HuH-7.5 (cell line): ENCODE measurements at places on chromosomes 12 and 14.
A peak's percentile ranks its signal among the peaks of the same experiment; 100 is the strongest.

GRCh38 chr14:84340938-84341337 lies 1189.0 kb upstream of the FLRT2 start:
- DNase-seq, result no peak

DNA sequence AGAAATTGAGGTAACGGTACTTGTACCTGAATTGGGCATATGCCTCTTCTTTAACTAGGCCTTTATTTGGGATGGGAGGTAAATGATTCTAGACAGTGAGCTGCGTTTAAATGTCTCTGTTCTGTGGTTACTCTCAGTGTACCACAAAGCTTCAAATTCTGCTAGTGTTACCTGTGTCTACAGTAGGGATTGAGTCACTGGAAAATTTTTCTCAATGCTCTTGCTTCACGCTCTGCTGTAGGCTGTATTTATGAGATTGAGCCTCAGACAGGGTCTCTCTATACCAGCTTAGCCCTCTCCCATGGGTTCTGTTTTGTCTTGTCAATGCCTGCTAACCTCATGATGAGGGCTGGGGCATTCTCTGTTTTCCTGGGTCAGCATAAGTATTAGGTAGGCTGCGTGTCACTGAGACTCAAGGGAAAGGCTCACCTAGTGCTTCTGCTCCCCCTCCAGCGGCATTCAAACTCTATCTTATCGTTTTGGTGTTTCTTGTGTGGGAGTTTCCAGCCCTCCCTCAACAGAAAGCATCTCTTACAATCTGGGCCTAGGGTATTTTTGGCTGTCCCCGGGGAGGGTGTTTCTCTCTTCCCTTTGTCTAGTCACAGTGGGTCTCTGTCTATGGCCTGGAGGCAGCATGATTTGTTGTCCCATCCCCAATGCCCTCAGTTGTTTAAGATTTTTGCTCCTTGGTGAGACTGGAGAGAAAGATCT lies 285.8 kb downstream of the ADGRD1 start:
- no peak for DNase-seq

DNA sequence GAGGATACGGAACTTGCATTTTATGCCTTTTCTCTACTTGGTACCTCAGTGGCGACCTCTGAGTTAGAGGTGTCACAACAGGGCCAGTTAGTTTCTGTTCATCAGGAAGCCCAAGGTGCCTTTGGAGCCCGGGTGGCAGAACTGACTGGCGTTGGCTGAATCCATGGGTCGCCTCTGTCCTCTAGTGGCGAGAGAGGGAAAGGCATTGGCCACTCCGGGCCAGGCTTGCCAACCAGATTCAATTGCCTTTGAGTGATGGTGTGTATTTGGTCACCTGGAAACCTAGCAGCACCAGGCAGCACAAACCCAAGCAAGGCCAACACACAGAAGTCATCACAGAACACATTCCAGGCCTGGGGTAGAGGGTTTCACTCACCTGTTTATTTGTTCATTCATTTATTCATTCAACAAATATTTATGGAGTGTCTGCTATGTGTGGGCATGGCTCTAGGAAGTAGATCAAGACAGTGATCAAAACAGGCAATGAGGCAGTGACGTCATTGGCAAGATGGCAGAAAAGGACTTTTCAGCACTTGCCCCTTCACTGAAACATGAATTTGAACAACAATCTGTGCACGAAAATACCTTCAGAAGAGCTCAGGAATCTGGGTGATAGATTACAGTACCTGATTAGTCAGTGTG lies 40.5 kb upstream of the KCNA5 start:
- DNase-seq, result peak; percentile 50

DNA sequence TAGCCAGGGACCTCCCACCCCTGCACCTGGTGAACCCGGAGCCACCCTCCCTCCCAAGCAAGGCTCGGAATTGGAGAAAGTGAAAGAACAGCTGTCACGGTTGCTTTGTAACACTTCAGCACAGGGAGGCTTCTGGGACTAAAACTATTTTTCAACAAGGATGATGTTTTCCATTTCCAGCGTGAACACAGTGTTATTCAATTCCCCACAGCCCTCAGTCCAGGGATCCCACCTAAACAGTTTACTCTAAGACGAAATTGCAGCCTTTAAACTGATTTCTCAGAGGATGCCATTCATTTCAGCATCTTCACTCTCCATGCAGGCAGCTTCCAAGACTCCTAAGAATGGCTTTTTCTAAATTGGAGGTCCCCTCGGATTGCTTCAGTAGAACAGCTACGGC lies 229.2 kb downstream of the SLC15A4 start:
- no peak for DNase-seq

- no peak for DNase-seq
Observed at GRCh38 chr14:78737601-78738000, 567.4 kb downstream of the NRXN3 start.

DNA sequence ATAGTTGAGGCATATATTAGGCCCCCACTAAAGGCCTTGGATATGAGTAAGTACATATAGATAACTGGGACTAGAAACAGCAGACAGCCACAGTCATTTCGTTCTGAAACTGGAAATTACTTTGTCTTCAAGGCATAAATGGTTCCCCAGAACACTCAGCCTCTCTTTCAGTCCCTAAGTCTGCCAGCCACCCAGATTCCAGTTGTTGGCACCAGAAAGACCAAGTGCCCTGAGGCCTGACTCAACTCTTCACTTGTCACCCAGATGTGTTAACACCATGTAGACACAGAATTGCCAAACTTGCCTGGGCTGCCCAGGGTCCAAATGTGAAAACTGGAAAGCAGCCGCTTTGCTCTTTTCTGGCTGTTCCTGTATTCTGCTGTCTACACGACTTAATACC lies 3.0 kb upstream of the LGALS3 start:
- DNase-seq, result no peak

- DNase-seq, result no peak
Observed at GRCh38 chr12:113838896-113839295, 127.2 kb downstream of the RBM19 start.

DNA sequence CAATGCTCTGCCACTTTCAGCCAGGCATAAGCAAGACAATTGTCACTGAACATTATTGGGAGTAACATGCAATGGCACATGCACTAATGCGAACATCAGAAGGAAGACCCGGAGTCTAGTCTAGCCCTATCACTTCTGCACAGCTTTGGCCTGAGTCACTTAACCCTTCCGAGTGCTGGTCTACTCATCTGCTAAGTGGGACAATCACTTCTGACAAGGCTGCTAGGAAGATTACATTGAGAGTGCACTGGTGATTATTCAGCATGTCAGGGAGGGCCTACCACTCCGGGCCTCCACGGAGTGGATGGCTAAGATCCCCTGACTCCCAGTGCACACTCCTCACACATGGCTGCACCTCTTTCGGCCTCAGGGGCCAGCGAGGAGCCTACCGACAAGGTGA lies 240.9 kb downstream of the DPF3 start:
- no peak for DNase-seq

DNA sequence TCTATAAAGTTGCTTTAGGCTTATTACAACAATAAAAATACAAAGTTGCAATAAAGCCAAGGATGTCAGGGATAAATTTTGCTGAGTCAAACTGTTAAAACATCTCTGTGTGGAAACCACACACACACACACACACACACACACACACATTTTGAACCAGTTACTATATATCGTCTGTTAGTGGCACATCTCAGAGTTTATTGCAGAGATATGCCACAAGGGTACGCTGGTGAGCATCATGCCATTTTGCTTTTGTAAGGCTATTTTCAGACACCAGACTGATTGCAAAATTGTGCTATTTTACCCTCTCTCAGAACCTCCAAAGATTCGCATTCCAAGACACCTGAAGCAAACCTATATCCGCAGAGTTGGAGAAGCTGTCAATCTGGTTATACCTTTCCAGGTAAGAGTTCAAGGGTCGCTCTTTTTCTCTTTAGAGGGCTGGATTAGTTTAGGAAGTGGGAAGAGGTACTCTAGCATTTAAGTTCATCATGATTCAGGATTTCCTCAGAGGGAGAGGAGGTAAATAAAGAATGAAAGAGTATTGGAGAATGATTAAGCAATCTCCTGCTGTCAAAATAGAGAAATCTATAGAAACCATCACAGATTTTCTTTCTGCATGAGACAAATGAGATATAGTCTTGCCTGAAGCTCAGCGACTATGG lies 27.3 kb upstream of the CHPT1 start:
- DNase-seq, result peak; percentile 24

DNA sequence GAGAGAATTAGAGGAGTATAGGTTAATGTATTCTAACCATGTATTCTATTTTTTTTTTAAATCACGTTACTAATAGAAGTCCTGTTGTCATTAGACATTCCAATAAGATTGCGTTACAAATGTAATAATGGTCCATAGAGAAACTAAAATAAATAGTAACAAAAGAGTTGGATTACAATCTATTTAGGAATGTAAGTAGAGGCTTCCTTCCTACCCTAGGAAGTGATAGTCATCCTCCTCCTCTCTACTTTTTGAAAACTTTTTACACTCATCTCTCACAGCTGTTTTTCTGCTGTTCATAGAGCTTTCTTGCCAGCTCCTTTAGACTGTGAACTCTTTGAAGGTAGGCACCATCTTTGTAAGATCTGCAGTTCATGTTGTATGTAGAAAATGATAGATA lies 23.6 kb downstream of the TRHDE start:
- DNase-seq, result no peak

- no peak for DNase-seq
Observed at GRCh38 chr14:100561005-100561404, 26.2 kb downstream of the BEGAIN start.

DNA sequence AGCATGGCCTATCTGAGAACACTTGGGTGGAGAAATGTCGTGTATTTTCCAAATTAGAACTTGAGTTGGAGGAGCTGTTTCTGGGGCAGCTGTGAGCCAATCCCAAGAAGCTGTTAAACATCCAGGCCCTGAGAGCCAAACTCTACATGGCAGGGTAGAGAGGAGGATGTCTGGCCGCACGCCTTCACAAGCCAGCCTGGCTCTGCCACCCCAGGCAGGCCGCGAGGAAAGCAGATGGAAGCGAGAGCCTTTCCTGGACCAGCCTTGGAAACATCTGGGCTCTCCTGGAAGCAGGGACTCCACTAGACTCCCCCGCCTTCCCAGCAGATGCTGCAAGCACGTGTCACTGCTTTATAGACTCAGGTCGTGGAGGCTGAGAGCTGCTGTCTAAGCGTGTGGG lies 312.8 kb upstream of the FKBP4 start:
- DNase-seq, result no peak

GRCh38 chr12:132444957-132445883 lies 44.7 kb upstream of the FBRSL1 start:
- DNase-seq, result no peak

- DNase-seq, result no peak
Observed at GRCh38 chr14:76456891-76457586, 81.1 kb downstream of the ESRRB start.

GRCh38 chr14:39264558-39264957 lies 30.8 kb downstream of the MIA2 start:
- no peak for DNase-seq

GRCh38 chr14:68665131-68665530 lies 127.7 kb downstream of the ZFP36L1 start:
- DNase-seq, result no peak

DNA sequence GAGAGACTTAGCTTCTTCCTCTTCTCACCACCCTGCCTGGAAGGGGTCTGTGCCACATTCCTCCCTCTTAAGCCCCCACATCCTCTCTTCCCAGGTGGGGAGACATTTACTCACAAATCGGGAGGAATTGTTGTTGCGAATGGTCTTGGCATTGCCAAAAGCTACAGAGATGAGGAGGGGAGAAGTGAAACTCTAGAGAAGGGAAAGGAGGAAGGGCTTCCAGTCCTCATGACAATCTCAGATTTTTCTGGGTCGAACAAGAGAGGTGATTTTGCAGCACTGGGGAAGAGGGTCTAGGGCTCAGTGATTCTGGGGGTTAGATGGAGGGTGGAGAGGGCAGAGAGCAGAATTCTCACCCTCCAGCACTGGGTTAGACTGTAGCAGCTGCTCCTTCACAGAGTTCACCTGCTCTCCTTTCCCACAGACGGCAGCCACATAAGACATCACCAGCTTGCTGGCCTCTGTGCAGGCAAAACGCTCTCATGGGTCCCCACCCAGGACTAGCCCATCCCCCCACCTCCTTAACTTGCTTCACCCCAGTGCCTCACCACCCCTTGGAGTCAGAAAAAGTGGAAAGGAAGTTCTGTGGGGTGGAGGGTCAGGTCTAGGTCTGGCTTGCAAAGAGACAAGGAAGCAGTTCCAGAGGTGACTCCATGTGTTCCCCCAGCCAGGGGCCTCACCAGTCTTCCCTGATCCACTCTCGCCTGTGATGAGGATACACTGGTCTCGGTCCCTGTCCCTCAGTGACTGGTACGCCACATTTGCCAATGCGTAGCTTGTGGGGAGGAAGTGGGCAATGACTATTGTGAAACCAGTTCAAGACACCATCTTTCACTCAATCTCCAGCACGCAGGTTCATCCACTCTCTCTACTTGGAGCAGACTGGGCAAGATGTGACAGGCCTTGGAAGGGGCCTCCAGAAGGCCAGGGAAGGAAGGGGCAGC lies 2.7 kb downstream of the MYO1A start:
- no peak for DNase-seq

GRCh38 chr14:83120187-83120586 lies 1586.5 kb upstream of the SEL1L start:
- DNase-seq, result no peak

GRCh38 chr12:103956509-103957027 lies 9.1 kb upstream of the TDG start:
- no peak for DNase-seq

GRCh38 chr12:94749890-94750289 lies 99.5 kb upstream of the TMCC3 start:
- DNase-seq, result no peak

DNA sequence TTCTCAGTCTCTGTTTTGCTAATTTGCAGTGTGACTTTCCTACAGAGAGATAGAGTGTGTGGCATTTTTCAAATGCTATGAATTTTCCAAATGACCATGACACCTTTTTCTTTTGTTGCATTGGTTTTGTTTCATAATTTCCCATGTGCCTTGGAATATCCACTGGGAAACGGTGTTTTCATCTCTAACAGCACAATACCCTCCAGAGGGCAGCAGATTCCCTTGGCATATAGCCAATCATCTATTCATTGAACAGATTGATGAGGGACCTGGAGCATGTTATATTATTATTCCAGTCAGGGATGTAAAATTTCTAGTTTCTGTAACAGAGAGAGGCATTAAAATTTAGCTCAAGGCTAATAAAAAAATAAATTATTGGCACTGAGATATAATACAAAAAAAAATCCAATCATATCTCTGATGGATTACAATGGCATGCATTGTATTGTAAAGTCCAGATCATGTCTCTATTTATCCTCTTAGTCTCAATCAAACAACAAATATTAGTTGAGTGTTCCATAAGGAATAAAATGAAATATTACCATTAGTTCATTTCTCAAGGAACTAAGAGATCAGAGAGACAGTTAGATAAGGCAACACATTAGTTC lies 29.6 kb upstream of the NTN4 start:
- DNase-seq, result peak; percentile 33
